CD4-positive, alpha-beta T cell treated with Interleukin-2 at 100 ng/mL for 4 hours (primary cell): ENCODE measurements at places on chromosomes 12 and 14.

DNA sequence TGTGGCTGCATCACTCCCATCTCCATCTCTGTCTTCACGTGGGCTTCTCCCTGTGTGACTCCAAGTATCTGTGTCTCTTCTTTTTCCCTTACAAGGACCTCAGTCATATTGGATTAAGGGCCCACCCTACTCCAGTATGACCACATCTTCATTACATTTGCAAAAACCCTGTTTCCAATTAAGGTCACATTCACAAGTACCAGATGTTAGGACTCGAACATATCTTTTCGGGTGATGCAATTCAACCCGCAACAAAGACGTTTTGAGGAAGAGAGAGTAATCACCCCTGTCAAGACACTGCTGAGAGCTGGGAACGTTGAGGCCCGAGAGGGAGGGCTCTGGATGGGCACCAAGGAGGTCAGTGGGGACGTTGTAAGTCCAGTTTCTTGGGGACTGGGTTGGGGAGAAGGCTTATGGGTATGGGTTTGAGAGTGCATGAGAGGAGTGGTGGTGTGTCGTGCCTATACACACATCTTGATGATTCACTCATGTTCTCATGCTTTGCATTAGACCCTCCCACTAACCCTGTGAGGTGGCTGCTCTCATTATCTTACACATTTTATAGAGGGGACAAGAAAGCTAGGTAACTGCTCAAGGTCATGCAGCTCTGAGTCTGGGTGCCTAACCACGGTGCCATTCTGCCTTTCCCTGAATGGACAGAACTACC is 12.1 kb upstream of the IFI27 start:
- DNase-seq = no peak

DNA sequence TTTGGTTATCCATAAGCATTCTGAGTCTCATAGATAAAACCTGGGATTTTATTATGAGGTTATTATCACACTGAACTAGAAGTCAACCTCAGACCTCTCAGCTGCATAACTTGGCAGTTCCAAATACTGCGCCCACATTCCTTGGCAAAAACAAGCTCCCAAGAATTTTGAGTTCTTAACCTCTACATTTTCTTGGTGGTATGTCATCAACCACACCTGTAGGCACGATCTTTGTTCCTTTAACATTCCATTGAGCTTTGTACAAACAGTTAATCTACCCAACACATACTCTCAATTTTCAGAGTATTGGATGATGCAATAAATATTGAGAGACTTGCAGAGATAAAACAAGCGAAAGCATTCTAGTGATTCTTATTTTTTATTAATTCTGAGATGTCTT is 371.8 kb upstream of the PRICKLE1 start:
- no peak for DNase-seq

DNA sequence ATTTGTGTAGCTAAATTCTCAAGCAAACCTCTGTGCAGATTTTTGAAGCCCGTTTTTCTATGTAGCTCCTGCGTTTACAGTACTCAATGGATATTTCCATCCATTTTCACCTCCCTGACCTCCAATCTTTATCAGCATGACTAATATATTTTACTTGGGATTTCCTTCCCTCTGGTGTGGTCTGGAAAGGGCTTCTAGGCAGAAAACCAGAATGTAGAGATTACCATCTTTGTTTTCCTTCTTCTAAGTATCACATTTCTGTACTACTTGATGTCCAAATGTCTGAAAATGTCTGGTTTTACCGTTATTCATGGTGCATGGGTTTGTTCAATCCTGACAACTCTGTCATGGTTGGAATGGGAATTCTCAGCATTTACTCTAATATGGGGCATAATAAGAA is 907.6 kb upstream of the FLRT2 start:
- DNase-seq = no peak

DNA sequence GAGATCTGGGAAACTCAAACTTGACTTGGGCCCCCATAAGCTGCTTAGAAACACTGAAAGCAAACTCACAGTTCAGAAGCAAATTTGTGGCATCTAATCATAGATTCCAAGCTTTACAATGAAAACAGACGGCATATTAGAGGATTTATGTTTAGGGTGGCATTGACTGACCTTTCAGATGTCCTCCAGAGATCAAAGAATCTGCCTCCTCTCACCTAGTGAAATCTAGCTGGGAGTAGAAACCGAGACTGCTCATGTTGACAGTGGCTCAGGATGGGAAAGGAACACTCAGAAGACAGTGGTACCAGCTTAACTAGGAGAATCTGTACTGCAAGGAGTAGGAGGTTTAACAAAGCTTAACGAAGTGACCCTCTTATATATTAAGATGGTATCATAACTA is 345.0 kb downstream of the GXYLT1 start:
- DNase-seq = no peak

DNA sequence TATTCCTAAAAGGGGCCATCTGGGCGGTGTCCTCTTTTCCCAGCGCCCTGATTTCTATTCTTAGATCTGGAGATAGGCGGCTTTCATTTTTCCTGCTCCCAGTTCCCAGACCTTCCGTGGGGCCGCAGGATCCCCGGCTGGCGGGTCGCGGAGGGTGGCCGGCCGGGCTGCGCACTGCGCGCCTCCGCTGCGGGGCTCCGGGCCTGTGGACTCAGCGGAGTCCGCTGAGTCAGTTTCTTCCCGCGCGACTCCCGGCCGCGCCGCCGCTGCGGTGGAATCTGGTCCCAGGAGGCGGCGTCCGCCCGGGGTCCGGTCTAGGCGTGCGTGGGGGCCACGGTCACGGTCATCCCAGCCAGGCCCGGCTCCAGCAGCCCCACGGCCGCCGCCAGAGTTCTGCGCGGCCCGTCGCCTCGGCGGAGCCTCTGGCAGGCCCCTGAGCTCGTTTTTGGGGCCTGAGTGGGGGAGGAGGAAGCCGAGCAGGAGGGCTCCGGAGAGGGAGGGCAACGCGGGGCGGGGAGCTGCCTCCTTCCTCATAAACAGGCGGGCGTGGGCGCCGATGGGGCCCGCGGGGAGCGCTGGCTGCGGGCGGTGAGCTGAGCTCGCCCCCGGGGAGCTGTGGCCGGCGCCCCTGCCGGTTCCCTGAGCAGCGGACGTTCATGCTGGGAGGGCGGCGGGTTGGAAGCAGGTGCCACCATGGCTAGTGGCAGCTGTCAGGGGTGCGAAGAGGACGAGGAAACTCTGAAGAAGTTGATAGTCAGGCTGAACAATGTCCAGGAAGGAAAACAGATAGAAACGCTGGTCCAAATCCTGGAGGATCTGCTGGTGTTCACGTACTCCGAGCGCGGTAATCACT is at the start of gene LRRK2:
Gene LRRK2, plus strand, starts transcription at position 559 of the 853 bp plus-strand sequence. Its CDS starts 135 bp downstream, at position 694.
- DNase-seq = peak; percentile 33

- DNase-seq = no peak
These were observed 58.3 kb upstream of the DLK1 start for GRCh38 chr14:100668352-100668751.

GRCh38 chr12:117467588-117467987 is 106.2 kb upstream of the NOS1 start:
- DNase-seq = no peak

DNA sequence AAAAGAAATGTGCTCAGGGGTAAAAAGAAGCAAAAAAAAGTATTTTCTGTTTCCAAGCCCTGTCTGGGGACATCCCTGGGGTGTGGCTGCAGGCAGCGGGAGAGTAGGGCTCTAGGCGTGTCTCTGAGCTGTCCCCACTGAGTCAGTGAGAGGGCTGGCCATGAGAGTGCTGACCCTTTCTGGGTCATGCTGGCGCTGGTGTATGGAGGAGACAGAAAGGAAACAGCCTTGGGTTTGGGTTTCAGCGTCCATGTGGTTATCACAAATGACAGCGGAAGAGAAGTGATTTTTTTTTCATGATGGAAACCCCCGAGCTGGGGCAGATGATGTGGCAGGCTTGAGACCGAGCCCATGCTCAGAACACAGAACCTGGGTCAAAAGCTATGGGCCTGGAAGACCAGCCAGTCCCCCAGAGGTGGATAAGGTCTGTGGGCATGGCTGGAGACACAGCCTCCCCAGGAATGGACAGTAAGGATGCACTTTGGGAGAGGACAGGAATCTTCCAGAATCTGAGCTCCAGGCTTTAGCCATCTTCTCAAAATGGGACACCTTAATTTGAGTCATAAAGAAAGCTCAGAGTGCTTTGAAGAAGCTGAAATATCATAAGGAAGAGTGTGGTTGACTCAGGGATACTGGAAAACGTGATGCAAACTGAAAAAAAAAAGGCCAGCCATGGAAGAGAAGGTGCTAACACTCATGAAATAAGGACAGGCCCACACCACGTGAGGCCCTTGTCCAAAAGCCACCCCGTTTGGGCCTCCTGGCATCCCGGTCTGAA is 36.2 kb downstream of the SYNE3 start:
- peak; percentile 71 for DNase-seq

DNA sequence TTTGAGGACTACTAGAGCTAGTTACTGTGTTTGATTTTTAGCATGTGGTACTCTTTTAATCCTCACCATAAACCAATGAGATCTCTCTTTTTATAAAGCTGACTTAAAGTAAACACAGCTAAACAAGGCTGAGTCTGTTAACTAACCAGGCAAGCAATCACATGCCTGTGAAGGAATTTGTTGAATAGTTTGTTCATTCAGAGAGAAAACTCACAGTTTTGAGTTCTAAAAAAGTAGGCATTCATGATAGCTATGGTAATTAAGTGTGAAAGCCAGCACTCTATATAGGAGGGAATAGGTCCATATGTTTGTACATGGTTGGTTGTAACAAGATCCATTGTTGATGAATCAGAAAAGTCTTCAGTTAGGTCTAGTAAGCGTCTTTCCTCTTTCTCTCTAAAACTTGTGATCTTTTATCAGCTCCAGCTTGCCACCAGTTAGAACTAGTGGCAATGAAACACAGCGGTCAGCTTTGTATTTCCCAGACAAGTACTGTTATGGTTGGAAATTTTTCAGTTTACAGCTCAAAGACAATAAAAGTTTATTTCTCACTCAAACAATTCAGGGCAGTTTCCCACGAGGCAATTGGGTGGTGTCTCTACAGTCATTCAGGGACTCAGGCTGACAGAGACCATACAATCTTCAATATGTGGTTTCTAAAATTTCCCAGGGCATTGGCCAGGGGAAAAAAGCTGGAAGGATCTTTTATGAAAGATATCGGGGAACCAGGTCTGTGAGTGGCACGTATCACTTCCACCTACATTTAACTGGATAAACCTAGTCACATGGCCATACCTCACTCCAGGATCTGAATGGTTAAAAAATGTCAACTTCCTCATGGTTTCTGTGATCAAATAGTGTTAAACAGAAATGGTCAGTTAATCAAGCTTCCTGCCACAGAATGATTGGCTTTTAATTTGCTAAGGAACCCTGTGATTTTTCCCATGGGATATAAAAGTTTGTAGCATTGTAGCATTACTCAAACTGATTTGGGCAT is 203.1 kb downstream of the KIF21A start:
- DNase-seq = no peak

- DNase-seq = peak; percentile 64
These were observed at the start of gene BCL7A for GRCh38 chr12:122021822-122022392. Gene BCL7A, plus strand, starts transcription at chr12:122021884. Its CDS starts 208 bp downstream, at chr12:122022092.

- no peak for DNase-seq
These were observed 57.9 kb upstream of the DCN start for GRCh38 chr12:91240386-91241095.

DNA sequence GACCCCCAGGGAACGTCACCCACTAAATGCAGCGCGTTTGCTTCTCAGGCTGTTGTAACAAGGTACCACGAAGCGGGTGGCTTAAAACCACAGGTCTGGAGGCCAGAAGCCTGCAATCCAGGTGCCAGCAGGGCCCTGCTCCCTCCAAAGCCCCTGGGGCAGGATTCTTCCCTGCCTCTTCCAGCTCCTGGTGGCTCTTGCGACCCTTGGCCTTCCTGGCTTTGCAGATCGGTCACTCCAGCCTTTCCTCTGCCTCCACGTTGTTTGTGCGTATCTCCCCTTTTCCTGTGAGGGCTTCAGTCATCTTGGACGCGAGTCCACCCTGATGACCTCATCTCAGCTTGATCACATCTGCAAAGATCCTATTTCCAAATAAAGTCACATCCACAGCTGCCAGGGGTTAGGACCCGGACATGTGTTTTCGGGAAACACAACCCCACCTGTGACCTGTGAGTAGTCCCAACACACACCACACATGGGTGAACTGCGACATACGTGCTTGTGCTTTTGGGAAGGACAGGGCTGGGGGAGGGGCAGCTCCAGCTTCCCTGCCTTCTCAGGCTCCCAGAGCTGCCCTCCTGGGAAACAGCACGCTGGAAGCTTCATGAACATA is 114.5 kb upstream of the NCOR2 start:
- no peak for DNase-seq

- DNase-seq = no peak
These were observed 54.4 kb downstream of the ANAPC7 start for GRCh38 chr12:110349096-110349495.

- DNase-seq = peak; percentile 32
These were observed 201.3 kb upstream of the FOXN3 start for GRCh38 chr14:89618330-89618708.

GRCh38 chr12:106914796-106915634 is 40.7 kb upstream of the TMEM263 start:
- DNase-seq = peak; percentile 1

DNA sequence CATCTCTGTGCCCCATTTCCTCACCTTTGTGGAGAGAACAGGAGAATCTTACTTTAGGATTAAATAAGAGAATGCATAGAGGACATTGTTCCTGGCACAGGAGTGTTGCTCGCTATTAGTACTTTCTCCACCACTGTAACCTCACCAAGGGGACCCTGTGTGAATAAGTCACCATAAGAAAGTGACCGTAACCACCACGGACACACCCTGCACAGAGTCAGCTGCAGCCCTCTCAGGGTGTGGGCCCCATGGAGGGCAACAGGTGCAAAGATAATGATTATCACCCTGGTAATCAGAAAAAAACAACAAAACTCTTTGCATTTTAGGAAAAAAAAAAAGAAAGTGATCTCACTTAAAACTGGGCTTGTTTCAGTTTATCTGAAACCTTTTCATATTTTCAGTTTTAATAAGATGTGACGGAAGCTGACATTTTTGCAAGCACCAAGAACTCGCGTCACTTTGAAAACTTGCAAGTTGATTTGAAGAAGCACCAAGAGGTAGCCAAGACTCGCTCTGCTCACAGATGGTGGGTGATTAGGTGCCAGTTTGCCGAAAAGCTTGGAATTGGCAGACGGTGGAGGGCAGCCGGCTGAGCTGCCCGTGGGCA is 87.0 kb upstream of the VRK1 start:
- no peak for DNase-seq

- no peak for DNase-seq
These were observed 95.2 kb upstream of the TBX3 start for GRCh38 chr12:114779186-114779585.

DNA sequence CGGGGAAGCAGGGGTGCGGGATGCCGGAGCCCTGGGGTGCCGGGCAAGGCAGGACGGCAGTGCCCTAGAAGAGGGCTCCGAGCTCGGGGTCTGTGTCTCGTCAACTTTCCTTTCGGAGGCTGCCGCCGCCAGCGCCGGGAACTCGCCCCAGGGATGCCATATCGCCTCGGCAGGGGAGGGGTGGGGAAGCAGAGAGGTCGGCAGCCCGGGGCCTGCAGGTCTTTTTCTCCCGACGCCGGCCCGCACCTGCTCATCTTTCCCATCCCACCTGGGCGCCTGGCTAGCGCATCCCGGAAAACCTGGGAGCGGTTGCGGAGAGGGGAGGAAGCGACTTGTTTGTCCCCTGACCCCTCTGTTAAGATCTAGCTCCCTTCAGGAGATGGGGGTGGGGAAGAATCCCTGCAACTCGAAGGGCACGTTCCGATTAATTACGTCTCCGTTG is 547 bp downstream of the CNTN1 start:
- DNase-seq = no peak
